Stimulated activated CD8-positive, alpha-beta memory T cell treated with anti-CD3 and anti-CD28 coated beads, Interleukin-7, amount 100 ng/mL, for 24 hours (primary cell): ENCODE measurements at places on chromosomes 5 and 9.

- DNase-seq = peak; percentile 20
Observed at GRCh38 chr9:2016408-2017330, 1.5 kb downstream of the SMARCA2 start.

DNA sequence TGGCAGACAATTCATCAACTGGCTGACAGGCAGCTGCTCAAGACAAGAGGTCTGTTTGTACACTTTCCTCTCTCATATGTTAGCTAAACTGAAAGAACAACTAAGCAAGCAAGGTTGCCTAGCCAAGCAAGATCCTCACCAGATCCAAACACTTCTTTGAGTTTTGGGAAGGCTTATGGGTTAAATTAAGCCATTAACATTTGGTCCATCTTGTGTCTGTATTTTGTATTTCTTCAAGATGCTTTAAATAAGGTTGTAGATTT is 170.4 kb upstream of the RAI14 start:
- no peak for DNase-seq

DNA sequence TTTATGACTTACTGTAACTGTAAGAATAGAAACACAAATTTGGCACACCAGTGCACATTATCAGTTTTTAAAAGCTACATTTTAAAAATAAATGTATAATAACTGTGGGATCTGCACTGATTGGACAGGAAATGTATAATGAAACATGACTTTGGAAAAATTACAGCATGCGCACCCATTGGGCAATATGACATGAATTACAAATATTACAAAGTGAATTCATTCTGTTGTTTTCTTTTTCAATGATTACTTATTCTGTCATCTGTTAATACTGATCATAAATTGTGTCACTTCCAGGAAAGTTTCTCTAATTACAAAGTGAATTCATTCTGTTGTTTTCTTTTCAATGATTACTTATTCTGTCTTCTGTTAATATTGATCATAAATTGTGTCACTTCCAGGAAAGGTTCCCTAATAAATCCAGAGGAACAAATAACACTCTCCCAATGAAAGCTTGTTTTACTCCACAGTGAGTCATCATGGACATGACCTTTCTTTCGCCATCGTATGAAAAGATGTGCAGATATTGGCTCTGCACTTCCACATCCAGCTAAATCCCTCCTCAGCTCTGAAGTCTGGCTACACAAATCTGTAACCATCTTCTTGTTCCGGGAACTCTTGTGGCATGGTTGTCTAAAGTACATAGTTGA is 297.0 kb upstream of the HAPLN1 start:
- no peak for DNase-seq

GRCh38 chr9:6645355-6646292 is at the start of gene GLDC:
GLDC (minus strand) TSS chr9:6645729; CDS start chr9:6645499, 230 bp downstream.
- DNase-seq = no peak

DNA sequence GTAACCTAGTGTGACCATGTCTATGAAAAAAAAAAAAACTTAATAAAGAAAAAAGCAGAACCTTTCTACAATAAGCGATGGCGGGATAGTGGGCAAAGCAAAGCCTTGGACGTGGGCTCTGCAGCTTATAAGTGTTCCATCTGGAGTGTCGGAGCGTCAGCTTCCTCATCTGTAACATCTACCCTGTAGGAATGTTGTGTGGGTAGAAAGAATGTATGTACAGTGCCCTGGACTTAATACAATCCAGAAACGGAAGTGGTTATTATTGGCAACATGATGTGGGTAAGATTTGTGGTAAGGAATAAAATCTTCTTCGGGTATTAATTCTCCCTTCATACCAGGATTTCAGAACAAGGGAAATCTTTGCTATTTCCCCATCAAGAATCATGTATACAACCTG is 66.5 kb downstream of the SEMA5A start:
- no peak for DNase-seq

- no peak for DNase-seq
Observed at GRCh38 chr5:59218424-59219045, 635.7 kb downstream of the RAB3C start.

DNA sequence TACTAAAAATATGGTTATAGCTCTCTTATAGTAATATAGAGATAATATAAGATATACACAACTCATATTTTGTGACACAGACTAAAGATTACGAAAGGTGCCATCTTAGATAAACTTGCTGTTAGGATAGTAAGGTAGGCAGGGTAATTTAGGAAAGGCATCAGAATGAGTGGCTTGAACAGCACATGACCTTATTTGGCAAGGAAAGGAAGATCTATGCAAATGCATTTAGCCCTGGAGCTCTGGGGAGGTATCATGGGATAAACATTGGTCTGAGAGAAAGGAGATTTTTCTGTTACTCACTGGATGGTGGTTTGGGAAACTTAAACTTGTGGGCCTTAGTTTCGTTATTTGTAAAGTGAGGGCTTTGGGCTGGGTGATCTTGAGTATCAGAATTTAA is 65.8 kb downstream of the KCTD16 start:
- DNase-seq = no peak

GRCh38 chr5:168184103-168184502 is 107.3 kb upstream of the WWC1 start:
- DNase-seq = no peak
